ENCODE measurements at places on chromosomes 1 and 21.

- DNase-seq: no peak
Measured at GRCh38 chr1:239031310-239031709, 355.1 kb upstream of the CHRM3 start.

DNA sequence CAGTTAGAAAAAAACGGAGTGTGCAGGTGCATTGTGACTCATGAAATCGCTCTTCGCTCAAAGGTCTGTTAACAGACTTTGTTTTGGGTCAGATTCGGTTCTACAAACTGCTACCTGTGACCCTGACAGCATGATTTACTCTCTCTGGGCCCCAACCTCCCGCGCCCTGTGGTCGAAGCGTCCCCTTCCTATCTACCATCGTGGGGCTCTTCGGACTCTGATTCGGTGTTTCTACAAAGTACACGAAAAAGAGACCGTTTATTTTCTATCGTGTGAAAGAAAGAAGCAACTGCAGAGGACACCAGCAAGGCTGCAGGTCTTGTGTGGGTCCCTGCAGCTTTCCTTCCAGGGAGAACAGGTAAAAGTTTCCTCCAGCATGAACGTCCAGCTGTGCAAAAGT, 29.4 kb upstream of the SLC19A1 start:
- DNase-seq: no peak

DNA sequence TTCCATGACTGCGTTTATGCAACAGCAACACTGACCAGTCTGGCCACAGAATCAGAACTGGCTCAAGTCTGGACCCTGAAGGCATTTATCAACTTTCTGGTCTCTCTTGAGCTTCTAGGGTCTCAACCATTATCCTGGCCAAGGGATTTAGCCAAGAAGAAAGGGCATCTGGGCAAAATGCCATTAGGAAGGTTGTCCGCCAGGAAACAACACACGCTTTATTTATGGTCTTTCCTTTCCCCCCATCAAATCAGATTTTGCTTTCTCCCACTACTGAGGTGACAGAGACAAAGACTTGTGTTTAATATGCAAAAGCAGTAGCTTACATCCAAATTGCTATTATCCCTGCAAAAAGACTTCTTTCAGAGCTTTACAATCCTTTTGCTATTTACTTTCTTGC, 81.6 kb upstream of the PPP2R5A start:
- DNase-seq: no peak

DNA sequence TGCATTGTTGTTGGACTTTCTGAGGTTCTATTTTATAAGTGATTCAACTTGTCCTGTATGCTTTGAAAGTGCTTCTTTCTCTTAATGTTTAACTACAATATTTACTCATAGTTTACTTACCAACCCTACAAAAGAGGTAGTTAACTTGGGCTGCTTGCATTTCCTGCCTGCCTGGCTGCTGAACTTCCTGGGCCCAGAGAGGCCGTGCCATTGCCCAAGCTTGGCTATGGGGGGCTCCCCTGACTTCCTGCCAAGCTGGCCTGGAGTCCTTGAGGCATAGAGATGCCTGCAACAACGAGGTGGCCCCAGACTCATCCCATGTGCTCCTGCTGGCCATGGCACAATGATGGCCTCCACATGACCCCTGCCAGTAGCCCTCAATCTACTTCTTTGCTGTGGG, 361.6 kb upstream of the PLD5 start:
- DNase-seq: peak; percentile 39

- DNase-seq: no peak
Measured at GRCh38 chr1:89697383-89697782, 64.5 kb downstream of the LRRC8C start.

DNA sequence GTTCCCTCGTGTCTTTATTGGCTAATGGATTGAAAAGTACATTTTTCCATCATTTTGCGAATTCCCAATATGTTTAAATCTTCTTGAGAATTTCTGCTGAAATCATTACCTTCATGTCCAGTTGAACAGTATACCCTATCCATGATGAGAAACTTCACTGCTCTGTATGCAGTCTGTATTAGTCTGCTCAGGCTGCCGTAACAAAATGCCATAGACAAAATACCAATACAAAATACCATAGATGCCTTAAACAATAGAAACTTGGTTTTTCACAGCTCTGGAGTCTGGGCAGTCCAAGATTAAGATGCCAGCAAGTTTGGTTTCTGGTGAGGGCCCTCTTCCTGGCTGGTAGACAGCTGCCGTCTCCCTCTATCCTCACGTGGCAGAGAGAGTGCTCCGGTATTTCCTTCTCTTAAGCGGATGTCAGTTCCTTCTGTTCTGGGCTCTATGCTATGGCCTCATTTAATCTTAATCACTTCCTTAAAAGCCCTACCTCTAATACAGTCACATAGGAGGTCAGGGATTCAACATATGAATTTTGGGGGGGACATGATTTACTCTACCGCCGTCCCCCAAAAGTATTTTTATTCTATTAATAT, 27.0 kb downstream of the CXADR start:
- no peak for DNase-seq
